ENCODE measurements at places on chromosomes 3 and 15.

- DNase-seq, result no peak
Measured at GRCh38 chr15:83320844-83321243, 36.4 kb upstream of the BNC1 start.

GRCh38 chr3:57556459-57557084 lies 498 bp downstream of the PDE12 start:
- DNase-seq, result peak; percentile 18

- DNase-seq, result no peak
Measured at GRCh38 chr3:13307041-13307440, 113.1 kb downstream of the NUP210 start.

DNA sequence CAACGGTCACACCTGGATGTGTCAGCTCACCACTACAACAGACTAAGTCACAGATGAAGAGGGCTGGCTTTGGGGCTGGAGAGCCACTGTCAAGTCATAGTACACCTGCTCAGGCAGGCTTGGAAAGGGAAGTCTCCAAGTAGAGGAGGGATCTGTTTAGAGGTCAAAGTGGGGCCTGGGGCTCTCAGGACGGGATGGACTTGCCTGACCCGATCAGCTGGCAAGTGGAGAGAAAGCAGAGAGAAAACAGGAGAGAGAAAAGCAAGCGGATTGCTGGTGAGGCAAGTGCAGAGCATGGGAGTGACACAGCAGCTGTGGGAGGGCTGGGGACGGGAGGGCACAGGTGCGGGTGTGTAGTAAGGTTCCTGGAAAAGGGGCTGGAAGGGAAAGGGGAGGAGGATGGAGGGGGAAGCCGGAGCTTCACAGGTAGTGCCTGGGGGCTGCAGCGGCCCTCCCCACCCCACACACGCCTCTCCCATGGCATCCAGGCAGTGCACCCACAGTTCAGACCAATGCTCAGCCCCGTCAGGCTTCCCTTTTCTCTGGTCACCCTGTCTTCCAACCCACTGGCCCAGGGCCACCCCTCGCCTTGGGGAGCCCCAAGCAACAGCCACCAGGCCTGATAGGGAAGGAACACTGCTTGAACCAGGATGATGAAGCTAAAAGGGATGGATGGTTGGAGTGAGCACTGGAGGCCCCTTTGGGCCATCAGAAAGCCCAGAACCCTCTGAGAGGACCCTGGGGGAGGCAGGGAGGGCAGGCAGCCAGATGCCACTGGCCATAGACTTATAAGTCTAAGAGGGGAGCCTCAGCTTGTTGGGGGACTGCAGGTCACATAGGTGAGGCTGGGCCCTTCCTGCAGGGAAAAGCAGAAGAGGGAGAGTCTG lies 8.5 kb downstream of the RPS17 start:
- no peak for DNase-seq

DNA sequence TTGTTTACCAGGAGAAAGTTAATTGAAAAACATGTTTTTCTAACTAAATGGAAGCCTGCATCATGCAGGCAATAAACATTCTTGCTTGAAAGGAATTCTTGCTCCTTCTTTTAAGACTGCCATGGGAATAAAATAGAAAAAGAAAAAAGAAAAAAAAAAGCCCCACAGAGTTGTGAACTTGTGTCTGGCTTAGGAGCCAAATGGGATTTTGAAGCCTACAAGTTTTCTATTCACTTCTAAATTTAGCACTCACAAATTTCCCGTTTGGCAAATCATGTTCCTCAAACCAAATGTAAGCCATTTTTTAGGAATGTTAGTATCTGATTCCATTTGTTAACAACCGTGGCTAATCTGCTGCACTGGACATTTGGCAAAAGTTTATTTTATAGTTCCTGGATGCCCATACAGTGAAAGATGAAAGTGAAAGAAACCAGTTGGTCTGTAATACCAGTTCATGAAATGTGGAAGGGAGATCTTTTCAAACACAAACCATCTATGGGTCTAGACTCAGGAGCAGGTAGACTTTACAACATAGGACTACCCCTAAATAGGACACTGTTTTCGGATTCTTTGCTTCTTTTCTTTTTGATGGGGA lies 133.8 kb upstream of the GMNC start:
- DNase-seq, result no peak

DNA sequence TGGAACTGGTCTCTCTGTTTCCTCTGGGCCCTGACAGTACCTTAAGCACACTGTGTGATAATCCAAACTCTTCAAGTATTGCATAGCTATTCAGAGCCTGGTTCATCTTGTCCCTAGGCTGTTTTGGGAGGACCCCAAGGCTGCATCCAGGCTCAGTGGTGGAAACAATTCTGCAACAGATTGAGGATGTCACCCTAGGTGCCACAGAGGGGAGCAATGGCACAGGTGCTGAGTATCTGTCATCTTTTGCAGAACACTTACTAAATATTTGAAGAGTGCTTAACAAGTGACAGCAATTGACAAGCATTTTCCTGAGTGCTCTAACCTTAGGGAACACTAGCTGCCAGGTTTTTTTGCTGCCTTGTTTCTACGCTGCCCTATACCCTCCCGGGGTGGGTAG lies 27.8 kb downstream of the STARD5 start:
- peak; percentile 19 for DNase-seq

All from CD4-positive, alpha-beta T cell (primary cell).